Activated CD8-positive, alpha-beta memory T cell treated with anti-CD3 and anti-CD28 coated beads for 1 hour (primary cell): ENCODE measurements at places on chromosomes 3 and 15.

- DNase-seq = no peak
Measured at GRCh38 chr3:197042539-197042938, 12.9 kb upstream of the MELTF start.

GRCh38 chr3:120516136-120516535, 65.3 kb upstream of the FSTL1 start:
- no peak for DNase-seq

DNA sequence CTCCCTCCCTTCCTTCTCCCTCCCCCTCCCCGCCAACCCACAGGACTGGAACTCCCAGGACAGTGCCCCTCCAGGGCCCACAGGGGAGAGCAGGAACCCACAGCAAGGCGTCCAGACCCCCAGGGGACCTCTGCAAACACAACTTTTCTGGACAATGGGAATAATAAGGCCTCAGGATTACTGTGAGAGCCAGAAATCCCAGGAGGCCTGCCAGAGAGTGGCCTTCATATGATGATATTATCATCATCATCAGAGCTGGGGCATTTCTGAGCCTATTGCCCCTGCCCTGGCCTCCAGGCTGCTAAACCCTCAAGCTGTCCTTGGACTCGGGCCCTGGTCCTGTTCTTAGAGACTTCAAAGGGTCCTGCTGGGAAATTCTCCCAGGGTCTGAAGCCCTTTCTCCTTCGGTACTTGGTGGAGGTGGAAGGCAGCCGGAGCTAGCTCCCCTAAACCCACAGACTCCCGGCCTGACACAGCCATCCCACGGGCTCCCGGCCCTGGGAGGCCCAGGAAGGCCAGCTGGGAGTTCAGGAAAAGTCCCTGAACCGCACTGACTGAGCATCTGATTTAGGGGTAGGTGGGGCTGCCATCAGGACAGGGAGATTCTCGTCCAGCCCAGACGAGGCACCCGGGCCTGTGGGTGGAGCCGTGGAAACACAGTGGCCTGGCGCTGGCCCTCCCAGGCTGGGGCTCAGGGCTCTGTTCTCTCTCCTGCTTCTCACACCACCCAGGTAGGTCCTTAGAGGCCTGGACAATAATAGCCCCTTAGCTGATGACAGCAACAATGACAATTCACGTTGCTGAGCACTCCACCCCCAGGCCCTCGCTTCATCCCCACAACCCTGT, 4.9 kb downstream of the CALML4 start:
- DNase-seq = no peak

GRCh38 chr3:15287565-15288330, 44.6 kb downstream of the SH3BP5 start:
- DNase-seq = no peak

GRCh38 chr3:115670911-115671310, 47.6 kb downstream of the GAP43 start:
- no peak for DNase-seq

GRCh38 chr3:80213086-80213485, 445.3 kb upstream of the ROBO1 start:
- no peak for DNase-seq

GRCh38 chr3:46093966-46094365, 66.7 kb upstream of the XCR1 start:
- DNase-seq = no peak

DNA sequence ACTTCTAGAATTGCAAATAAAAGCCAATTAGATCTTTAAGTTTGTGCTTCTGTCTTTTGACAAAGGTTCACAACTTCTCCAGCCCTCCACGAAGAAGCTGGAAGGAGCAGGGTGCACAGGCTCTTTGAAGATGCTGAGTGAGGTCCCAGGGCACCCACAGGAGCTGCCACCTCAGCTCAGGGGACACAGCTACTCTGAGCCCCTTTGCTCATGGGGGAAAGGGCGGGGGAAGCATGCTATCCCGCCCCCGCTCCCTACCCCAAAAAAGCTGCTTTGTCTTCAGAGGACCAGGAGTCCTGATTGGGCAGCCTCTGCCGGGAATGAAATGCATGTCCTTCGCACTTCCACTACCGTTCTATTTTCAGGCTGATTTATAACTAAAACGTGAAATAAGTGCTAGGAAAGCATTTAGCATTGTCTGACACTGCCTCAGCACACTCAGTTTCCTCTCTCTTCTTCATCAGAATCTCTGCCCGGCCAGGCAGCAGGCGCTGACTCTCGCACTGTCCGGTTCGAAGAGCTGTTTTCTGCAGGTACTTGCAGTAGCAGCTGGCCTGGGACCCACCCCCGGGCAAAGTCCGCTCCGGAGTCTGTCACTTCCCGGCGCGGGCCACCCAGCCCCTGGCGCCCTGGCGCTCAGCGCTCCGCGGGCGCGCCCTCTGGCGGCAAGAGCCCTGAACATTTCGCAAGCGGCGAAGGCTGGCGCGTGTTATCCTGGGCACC, 45.5 kb upstream of the KLHL25 start:
- DNase-seq = peak; percentile 40

DNA sequence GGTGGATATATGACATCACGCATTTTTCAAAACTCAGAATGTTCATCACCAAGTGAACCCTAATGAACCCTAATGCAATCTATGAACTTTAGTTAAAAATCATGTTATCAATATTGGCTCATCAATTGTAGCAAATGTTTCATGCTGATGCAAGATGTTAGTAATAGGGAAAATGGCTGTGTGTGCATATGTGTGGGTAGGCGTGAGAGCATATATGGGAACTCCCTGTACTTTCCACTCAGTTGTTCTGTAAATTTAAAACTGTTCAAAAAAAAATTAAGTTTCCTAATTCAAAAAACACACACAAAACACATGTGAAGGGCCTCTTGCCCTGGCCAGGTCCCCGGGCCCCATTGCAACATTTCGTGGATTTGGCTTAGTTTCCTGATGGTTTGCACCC, 89.7 kb upstream of the PROK2 start:
- DNase-seq = no peak

DNA sequence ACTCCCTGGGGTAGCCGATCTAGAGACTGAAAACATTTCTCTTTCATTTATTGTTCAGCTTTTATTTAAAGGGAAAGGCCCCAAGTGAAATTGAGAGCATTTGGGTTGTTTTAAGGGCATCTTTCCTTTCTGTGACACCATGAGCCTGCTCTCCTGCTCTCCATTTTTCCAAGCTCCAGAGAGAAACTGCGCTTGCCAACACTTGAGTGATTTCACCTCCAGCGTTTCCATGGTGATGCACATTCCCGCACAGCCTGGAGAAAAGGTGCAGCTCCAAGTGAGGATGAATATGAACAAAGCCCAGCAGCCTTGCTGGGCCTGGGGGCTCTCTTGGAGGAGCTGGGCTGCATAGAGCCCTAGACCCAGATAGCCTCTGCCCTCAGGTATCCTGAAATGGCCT, 159.2 kb upstream of the PPP2R3A start:
- DNase-seq = no peak

- no peak for DNase-seq
Measured at GRCh38 chr3:37943631-37944314, 46.8 kb upstream of the VILL start.

DNA sequence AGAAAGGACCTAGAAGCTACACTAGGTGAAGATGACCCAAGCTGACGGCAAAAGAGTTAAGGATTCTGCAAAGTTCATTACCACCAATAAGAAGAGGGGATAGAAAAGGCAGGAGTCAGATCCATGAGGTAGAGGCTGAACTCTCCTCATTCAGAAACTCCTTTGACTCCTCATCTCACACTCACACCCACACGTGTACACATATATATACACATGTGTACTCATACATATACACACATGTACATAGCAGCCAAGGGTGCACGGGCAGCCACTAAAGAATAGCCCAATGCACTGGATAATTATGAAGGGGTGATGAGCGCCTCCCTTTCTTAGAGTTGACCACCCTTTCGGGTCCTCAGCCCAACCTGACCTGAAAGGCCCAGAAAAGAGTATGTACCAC, 476.8 kb downstream of the NTRK3 start:
- no peak for DNase-seq

DNA sequence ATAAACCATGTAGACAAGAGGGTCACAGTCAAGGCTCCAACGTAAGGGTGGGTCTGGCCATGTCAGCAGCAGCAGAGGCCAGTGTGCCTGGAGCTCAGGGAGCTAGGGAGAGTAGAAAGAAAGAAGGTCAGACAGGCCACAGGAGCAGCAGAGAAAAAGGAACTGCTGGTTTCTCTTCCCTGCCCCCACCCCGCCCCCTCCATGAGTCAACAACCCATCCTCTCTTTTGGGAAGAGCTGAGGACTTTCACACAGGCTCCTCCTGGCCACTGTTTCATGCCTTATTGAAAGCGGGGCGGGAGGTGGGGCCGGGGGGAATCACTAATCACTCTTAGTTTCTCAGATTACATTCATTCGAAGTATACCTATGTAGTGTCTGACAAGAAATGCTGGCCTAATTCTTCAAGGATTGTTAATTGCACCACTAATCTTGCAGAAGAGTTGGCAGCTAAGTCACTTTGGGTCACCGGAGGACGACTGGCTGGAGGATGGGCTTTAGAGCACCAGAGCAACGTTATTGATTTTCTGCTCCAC, 9.1 kb upstream of the SCG3 start:
- no peak for DNase-seq

- no peak for DNase-seq
Measured at GRCh38 chr15:66948294-66948693, 117.1 kb upstream of the SMAD3 start.

DNA sequence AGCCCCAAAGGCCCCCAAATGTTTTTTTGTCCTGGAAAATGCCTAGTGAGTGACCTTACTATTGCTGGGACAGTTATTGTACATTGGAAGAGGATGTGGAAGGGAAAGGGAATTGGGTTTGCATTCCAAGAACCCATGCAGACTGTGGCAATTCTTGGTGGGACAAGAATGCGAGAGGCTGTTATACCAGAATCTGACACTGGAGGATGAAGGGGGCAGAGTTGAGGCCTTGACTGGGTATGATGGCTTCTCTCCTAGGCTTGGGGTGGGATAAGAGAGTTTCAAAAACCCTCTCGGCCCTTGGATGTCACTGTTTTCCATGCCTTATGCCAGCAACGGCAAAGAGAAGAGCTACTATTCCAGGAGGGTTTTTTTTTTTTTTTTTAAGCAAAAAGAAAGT, 25.3 kb downstream of the IL16 start:
- no peak for DNase-seq
